Fibroblast of skin of abdomen (primary cell): ENCODE measurements at places on chromosomes 6 and 20.

GRCh38 chr6:37774028-37774680, 45.4 kb upstream of the ZFAND3 start:
- no peak for DNase-seq

DNA sequence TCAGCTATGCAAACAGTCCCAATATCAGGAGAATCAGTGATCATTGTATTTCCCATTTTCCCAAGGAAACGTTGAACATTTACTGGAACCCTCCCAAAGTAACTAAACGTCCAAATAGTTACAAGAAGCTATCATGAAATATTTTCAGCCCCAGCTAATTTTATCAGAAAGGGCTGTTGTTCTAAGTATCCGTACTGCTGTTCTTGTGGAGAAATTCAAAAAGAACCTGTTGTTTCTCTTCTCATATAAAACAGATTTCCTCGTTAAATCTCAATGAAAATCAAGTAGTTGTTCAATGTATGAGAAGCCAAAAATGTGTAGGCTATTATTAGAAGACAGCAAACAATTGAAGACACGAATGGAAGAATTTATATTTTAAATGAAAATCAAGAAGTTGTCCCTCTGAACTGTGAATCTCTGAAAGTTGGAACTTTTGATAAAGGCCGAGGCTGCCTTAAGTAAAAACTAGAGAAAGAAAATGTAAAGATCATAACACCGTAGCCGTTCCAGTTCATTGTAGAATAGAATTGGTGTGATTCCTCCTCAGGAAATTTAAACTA, 107.7 kb downstream of the HFE start:
- DNase-seq: no peak

GRCh38 chr6:162251257-162251656, 476.3 kb downstream of the PRKN start:
- peak; percentile 6 for DNase-seq

DNA sequence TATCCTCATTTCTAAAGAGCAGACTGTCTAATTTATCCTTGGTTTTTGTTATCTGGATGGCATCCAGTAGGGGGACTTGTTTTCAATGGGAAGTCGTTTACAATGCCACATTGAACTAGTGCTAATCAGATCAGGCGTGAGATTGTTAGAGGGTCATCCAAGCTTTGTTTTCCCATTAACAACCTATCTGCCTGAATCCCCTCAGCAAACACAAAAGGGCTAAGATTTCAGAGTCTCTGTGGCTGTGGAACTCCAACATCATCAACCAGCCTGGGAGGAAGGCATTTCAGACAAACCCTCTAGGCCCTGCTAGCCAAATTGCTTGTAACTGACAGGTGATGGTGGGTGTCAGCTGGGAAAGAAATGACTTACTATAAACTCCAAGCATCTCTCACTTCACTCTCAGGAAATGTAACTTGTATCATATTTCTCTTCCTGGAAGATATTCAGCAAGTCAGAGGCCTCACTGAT, 47.7 kb downstream of the COL19A1 start:
- no peak for DNase-seq

DNA sequence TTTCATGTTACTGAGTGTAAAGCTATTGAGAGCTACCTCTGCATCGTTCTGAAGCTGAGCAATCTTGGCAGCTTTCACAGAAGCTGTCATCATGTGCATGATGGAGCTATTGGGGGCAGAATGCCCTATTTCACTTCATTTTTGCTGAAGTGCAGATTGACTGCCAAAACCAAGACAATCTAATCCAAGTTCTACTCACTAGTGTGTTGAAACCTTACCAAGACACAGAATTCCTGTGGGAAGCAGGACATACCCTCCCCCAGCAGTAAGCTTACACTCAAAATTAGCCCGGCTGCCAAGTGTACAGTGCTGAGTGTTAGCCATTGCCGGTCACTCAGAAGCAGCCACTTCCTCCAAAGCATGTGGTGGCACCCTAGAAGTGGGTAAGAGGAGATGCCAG, 177.3 kb upstream of the TENT5A start:
- peak; percentile 95 for DNase-seq

DNA sequence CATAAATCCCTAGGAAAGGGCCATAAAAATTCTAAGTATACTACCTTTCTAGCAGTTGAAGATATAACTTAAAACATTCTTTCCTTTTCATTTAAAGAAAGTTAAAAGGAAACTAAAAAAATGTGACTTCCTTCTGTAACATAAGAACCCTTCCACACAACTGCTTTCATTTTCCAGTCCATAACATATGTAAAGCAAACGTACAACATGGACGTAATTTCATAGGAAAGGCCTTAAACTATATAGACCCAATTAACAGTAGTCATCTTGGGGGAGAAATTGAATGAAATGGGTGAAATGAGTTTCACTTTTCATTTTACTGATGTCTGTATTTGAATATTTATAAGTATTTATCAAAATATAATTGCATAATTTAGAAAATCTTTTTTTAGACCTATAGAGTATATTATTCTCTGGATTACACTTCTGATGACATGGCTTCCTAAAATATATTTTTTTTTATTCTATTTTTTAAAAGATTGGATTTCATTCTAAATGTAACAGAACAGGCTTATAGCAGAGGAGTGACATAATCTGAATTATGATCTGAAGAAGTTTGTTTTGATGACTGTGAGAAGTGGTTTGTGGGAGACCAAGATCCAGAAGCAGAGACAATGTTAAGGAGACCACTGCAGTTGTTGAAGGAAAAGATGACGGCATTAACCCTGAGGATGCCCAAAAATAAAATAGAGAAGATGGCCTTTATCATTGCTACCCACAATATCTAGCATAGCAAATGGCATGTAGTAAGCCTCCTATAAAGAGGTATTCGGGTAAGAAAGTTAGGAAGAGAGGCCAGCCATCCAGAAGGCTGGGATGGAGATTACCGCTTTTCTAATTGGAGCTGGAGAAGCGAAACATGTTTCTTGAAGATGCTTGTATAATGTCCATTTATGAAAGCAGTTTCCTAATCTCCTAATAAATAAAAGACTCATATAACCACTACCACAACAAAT, 260.4 kb downstream of the PTPRK start:
- DNase-seq: no peak

DNA sequence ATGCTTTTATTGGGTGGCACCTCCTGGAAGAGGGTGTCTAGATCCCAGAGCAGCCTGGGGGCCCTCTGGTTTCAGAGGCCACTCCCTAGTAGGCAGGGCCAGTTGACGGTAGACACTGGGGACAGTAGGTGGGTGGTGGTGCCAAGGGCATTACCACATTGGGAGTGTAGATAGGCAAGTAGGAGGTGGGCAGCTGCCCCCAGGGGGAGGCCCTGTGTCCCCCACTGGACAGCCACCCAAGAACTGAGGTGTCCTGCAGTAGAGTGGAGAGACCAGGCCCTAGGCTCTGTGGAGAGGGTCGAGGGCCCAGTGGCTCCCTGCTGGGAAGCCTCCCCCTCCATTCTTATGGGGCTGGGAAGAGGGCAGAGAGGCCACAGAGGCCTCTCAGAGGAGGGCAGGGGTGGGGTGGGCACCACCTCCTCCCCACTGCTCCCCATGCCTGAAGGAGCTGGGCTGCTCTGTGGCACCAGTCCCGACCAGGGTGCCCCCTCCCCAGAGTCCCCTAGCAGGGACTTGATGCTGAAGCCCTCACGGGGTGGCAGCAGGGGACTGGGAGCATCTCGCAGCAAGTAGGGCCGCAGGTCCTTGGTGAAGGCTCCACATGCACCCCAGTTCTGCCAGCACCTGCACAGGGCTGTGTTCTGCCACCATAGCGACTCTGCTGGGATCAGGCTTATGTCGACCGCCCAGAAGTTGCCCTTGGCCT, 305.0 kb upstream of the KCNQ5 start:
- DNase-seq: no peak

- DNase-seq: no peak
Observed at GRCh38 chr6:19603721-19604120, 233.4 kb upstream of the ID4 start.

- peak; percentile 77 for DNase-seq
Observed at GRCh38 chr20:36861875-36862801, 13.8 kb upstream of the TLDC2 start.

GRCh38 chr20:43140726-43141125, 49.0 kb downstream of the PTPRT start:
- DNase-seq: peak; percentile 83

GRCh38 chr6:54719633-54720032, 126.9 kb upstream of the FAM83B start:
- no peak for DNase-seq

- DNase-seq: no peak
Observed at GRCh38 chr20:37348792-37349516, 3.0 kb downstream of the SRC start.

DNA sequence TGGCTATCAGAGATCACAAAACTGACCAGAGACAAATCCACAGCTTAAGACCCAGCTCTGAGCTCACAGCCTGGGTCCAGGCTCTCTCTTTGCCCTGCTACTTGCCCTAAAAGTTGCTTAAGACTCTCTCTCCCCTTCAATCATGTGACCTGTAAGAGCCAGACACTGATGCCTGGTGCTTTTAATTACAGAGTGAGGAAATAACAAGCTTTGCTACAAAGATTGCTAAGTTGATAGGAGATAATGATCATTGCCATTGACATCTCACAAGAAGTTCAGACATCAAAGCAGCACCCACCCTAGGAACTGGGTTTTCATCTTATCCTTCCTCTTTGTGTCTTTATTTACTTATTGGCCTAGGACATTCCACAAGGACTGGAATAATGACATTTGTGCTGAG, 125.9 kb upstream of the CD93 start:
- DNase-seq: no peak

GRCh38 chr6:163971841-163972838, 557.6 kb downstream of the QKI start:
- DNase-seq: no peak

DNA sequence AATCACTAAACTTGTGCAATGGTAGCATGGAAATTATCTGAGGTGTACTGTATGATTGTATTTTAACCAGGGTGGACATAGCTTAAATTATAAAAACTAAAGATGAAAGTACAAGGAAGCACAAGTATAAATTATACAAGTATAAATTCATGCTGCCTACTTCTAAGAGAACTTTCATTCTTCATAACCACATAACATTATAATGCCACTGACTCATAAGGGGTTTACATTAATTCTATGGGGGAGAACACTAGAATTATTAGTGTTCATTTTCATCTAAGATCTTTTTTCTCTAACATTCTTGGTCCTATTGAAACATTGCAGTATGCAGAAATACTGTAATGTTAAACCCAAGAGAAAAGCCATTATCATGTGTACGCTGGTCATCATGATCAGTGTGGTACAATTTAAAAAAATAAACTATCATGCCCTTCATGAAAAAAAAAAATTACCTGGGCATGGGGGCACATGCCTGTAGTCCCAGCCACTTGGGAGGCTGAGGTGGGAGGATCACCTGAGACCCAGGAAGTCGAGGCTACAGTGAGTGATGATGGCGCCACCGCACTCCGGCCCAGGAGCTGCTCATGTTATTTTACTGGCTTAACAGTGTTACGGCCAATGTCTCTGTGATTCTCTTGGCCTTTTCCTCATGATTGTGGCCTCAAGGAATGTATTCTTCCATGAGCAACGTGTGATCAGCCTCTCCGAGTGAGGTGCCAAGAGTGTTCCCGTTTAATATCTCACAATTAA, 25.9 kb upstream of the AHCY start:
- peak; percentile 50 for DNase-seq

- DNase-seq: no peak
Observed at GRCh38 chr6:20266851-20267608, 54.8 kb upstream of the MBOAT1 start.

- DNase-seq: no peak
Observed at GRCh38 chr6:9978480-9978879, 436.4 kb downstream of the TFAP2A start.

GRCh38 chr6:89797317-89797716, 22.3 kb downstream of the MDN1 start:
- peak; percentile 37 for DNase-seq

DNA sequence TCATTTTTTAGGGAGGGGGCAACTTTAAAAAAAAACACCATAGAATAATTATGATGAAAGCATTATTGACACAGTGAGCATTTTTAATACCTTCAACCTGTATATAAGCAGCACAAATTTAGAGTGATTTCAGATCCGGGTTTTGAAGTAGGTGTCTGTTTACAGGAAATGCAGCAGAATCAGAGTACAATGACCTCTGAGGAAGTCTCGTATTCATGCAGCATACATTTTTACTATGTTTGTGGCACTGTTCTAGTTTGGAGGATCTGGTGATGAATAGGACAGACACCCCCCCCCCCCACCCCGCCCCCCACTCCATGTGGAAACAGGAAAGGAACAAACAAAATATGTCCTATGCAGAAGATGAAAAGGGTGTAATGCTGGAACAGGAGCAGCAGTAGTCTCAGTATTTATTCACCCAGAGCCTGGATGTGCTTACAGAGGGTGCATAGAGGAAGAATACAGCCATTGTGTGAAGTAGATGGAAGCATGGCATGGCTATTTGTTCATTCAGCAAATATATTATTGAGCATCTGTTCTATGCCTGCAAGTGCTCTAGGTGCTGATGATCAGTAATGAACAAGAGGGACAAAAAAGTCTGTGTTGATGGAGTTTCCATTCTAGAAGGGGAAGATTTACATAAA, 19.7 kb downstream of the VAPB start:
- no peak for DNase-seq

DNA sequence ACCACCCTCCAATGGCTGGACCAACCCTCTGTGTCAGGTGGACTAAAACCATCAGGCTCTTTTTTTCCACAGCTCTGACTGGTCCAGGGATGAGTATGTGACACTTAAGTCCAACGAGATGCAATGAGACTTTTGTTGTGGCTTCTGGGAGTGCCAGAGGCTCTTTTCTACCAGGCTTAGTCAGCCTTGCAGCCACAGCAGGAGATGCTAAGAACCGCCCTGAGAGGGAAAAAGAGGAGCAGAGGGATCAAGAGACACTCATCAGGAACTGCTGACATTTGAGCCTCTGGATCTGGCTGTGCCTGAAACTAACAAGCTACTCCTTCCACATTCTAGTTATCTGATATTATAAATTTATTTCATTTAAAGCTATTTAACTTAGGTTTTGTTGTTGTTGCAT, 270.9 kb upstream of the SULF2 start:
- DNase-seq: no peak

DNA sequence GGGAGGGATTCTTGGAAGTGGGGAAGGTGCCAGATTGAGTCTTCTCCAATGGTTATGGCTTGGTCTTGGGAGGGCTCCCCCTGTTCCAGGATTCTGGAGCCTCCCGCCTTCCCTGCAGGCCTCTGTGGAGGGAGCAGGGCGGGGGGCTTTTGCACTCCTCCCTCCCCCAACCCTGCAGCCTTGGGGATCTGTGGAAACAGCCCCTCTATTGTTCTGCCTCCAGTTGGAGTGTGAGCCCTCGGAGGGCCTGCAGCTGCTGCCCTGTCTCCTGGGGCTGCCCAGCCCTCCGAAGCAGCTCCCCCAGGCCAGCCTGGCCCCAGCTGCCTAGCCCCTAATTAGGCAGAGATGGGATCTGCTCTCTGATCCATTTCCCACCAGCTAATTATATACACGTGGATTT, 14.7 kb downstream of the FAM110A start:
- no peak for DNase-seq

DNA sequence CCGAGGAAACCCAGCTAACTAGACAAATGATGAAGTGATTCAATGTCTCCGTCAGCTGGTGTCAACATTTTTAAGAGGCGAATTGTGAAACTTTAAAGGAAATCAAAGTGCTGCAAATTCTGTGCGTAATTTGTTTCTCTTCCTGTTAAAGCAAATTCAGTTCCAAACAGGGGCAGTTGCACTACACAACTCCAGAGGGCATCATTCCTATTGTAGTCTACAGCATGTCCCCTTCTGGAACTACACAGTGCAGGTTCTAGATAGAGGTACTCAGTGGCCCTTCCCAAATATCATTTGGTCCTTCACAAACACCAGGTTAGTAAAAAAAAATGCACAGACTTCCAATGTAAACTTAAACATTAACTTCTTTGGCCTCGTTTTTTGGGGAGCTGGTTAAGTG, 38.3 kb upstream of the SMLR1 start:
- no peak for DNase-seq
